Left renal cortex interstitium (tissue), 4 donors: ENCODE measurements at places on chromosomes 4 and X. TPM values are rescaled to one million over a fixed set of nuclear protein-coding genes. Genes with fewer than 3 reads are reported as not detected.

Gene ADGRG4
- polyA plus RNA-seq, result not detected

Gene C1QTNF7
- 25.4 TPM for polyA plus RNA-seq

Gene ADH1A
- 0.96 TPM for polyA plus RNA-seq

Gene DNAAF6
- 0.08 TPM for polyA plus RNA-seq

Gene HTRA3
- polyA plus RNA-seq, result 11.7 TPM

Gene NAA11
- not detected for polyA plus RNA-seq

Gene HTN3
- not detected for polyA plus RNA-seq

Gene AFF1
- polyA plus RNA-seq, result 36.9 TPM

Gene HDX
- polyA plus RNA-seq, result 6.5 TPM

Gene TMEM144
- polyA plus RNA-seq, result 5.4 TPM

Gene FAM241A
- polyA plus RNA-seq, result 1.7 TPM

Gene SSX4
- polyA plus RNA-seq, result not detected

Gene PCSK1N
- polyA plus RNA-seq, result 19.0 TPM

Gene ARHGAP36
- polyA plus RNA-seq, result 0.14 TPM

Gene CWH43
- polyA plus RNA-seq, result 5.7 TPM

Gene NXF2
- 0.46 TPM for polyA plus RNA-seq

Gene BMPR1B
- 27.2 TPM for polyA plus RNA-seq

Gene TSPYL2
- 19.5 TPM for polyA plus RNA-seq
